NCI-H446 (cell line): ENCODE measurements at places on chromosomes 12 and 14.

DNA sequence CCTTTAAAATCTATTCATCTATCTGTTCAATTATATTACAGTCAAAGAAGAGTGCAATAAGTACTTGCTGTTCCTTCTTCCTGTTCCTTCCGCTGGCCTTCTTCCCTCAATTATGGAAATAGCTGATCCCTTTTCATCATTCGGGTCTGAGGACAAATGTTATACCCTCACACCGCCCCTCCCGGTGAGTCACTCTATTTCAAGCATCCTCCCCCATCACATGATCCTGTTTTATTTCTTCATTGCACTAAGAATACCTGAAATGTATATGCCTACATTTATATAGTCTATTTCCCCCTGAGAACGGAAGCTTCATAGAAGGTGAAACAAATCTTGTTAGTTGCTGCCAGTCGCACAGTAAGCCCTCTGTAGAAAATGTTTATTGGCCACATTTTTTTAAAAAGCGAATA lies 2.5 kb downstream of the SLC38A1 start:
- DNase-seq: peak; percentile 14

DNA sequence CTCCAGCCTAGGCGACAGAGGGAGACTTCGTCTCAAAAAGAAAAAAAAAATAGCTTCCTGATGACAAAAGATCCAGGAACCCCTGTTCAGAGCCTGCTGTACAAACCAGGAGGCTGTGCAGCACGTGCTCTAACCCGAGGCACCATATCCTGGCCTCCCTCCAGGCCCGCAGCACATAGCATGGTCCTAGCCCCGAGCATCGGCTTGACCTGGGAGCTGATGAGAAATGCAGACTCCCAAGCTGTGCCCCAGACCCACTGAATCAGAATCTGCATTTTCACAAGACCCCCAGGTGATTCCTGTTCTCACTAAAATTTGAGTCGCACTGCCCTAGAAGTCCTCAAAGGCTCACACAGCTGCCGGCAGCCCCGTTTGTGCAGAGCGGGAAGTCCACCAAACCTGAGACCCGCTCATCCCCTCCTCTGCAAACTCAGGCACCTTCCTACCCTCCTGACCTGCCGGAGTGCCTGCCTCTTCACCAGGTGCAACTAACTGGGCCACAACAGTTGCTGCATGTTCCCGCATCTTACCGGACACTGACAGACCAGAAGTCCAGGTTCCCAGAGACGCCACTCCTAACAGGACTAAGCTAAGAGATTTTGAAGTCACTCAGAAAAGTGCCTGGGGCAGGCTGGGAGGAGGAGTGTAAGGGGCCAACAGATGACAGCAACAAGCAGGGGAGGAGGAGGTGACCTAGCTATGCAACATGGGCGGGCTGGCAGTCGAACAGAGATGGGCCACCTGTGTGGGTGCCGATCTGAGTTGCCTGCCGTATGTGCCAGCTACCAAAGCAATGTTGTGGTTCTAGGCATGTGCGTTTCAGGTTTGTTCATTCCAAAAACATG lies 24.0 kb upstream of the RIN3 start:
- DNase-seq: no peak

GRCh38 chr12:103586791-103587370 lies at the start of gene STAB2:
Gene STAB2, plus strand, starts transcription at chr12:103587273. Its CDS starts 204 bp downstream, at chr12:103587477.
- DNase-seq: no peak

DNA sequence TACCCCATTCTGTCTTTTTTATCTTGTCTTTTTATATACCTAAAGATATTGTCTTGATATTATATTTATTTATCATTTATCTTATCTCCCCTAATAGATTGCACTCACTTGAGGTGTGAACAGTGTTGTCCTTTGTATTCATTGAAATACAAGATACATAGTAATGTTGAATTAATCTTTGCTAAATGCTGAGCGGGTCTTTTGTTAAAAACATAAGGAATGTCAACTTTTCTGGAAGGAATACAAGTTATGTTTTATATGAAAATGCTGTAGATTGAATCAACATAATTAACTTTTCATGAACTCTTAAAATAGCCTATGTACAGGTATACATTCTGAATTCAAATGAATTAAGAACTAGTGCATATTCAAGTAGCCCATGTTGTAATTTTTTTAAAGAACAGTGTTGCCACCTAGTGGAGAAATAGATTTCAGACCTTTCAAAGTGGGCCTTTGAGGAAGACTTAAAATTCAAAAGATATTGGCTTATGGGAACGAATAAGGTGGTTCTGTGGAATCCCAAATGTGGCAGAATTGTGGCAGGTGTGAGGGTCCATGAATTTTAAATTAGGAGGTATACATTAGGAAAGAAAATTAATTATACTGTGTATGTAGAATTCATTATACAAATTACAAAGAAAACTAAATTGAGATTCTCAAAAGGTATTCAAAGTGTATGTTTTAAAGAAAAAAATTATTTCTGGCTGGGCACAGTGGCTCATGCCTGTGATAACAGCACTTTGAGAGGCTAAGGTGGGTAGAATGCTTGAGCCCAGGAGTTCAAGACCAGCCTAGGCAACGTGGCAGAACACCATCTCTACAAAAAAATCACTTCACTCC lies 19.1 kb downstream of the BBOF1 start:
- peak; percentile 66 for DNase-seq

GRCh38 chr14:90981636-90982035 lies 78.8 kb downstream of the RPS6KA5 start:
- no peak for DNase-seq

DNA sequence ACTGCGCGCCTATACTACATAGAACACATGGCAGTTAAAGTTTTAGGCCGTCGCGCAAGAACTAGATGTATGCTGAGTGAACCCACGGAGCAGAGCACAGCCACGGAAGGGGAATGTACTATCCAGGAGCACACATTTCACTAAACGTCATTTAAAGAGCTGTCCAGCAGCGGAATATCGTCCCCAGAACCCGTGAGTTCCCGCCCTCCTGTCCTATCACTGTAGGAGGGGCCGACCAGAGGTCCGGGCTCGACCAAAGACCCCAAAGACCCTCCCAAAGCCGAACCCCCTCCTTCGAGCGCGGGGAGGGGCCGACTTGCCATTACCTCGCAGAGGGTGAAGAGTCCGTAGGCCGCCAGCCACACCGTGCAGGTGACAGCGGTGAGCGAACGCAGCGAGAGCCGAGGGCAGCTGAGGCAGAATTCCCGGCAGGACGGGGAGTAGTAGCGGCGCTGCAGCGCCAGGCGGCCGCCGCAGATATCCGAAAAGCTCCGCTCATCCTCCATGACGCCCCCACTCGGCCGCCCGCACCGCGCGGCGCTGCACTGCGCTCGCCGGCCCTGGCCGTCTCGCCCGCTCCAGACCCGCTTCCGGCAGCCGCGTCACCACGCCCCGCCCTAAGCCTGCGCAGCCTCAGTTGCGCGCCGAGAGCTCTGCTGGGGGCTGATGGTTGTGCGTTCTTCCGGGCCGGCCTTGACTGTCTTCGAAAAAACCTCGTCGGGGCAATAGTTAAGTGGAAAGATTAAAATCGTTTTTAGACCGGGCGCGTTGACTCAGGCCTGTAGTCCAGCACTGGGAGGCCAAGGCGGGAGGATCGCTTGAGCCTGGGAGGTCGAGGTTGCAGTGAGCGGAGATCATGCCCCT lies at the start of gene PIGH:
Gene PIGH, minus strand, starts transcription at position 571 of the 864 bp plus-strand sequence. Its CDS starts 65 bp downstream, at position 506.
- DNase-seq: peak; percentile 81

GRCh38 chr12:25236190-25236589 lies 14.5 kb downstream of the KRAS start:
- no peak for DNase-seq

DNA sequence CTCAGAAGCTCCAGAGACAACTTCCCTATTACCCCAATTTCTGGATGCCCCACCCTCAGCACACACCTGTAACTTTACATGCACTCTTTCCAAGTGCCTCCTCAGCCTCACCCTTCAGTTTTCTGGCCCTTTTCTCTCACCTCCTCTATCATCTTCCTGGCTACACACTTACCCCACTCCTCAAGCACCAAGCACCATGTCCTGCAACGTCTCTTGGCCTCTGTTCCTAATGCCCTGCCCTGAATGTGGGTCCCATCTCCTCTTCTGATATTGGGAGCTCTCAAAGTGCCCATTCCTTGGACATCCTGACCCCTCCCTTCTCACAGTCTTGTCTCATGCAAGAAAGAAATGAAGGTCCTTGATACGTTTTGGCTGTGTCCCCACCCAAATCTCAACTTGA lies 1.2 kb downstream of the KRT72 start:
- no peak for DNase-seq

DNA sequence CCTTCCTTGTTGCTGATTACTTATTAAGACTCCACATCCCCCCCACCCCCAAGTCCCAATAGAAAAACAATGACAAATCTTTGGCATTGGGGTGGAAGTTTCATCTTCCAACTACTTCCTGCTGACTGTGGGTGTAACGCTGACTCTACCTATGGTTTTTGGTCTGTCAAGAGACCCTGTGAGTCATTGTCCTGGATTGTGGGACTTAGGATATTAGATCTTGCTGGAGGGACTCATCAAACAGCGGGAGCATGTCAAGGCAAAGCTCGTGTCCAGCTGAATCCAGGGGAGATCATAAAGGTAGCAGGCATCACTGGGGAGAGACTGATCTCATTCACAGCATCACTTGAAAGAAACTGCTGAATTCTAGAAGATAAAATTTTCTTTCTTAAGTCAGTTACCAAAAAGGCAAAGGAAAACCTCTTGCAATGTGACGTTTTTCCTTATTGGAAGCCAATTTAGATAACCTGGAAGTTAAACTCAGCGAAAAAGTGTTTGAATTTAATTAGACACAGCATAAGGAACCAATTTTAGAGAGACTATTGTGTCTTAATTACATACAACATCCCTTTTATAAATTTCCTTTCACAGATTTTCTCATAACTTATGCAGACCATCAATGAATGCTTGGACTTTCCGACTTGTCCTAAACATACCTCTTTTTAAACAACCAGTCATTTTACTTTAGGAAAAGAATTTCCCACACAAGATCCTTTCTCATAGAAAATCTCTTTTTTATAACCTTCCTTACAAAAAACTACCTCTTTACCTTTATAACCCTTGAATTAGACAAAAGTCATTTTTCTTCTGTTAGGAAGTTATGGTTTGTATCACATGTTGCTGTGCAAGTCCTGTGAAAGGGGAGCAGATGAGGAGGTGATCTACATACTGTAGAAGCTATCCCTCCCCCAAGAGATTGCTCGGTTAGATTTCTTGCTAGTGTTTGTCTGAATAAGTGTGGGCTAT lies 94.6 kb upstream of the SCAF11 start:
- DNase-seq: no peak

DNA sequence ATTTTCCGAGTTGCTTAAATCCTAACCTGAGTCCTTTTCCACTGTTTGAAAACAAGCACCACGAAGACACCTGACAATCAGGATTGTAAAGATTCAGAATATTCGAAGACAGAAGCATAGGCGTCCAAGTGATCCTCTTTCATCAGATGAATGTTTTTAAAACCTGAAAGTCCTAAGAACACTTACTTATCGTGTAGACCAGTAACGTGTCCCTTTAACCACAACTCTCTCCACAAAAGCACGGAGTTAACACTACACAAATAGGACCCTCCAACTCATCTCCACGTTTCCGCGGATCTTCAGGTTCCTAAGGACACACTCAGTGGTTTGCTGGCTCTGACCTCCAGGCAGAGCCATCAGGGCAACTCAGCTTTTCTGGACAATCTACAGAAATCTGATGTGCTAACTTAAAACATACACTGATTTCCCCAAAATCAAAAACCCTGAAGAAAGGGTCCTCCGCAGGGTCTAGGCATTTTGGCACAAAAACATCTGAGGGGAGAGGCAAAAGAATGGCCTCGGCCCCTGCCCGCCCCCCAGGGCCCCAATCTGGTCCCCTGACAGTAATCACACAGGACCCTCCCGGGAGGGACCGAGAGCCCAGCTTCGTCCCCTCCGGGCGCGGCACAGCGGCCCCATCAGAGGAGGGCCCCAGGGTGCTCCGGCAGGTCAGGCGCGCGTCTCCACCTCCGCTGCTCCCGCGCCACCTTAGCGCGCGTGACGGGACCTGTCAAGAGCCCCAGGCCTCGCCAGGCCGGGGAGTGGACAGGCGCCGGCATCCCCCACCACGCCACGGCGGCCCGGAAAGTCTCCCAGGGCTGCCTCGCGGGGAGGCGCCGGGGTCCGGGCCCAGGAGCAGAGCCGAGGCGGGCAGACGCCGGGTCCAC lies 925 bp downstream of the DICER1 start:
- no peak for DNase-seq

DNA sequence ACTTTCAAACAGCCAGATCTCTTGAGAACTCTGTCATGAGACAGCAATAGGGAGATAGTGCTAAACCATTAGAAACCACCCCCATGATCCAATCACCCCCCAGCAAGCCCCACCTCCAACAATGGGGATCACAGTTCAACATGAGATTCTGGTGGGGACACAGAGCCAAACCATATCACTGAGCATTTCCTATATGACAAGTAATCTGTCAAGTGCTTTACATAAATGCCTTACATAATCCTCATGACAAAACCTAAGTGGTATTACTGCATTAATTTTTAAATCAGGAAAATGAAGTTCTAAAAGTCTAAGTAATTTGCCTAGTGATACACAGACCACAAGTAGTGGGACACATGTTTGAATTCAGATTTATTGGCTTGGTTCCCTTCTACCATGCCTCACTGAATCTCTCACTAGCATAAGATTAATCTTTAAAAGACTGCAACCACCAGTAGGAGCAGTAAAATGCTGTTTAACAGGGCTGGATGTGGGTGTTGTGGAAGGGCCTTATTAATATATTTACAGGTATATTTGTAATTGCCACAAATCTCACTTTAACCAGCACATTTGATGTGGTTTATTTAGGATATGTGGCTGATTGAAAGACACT lies 323.1 kb upstream of the FBXO33 start:
- DNase-seq: no peak

- peak; percentile 38 for DNase-seq
Measured at GRCh38 chr12:40058721-40059190, 47.1 kb downstream of the SLC2A13 start.

- DNase-seq: peak; percentile 87
Measured at GRCh38 chr14:96614481-96614881, 112.3 kb downstream of the PAPOLA start.

- no peak for DNase-seq
Measured at GRCh38 chr14:100666851-100667250, 59.8 kb upstream of the DLK1 start.

DNA sequence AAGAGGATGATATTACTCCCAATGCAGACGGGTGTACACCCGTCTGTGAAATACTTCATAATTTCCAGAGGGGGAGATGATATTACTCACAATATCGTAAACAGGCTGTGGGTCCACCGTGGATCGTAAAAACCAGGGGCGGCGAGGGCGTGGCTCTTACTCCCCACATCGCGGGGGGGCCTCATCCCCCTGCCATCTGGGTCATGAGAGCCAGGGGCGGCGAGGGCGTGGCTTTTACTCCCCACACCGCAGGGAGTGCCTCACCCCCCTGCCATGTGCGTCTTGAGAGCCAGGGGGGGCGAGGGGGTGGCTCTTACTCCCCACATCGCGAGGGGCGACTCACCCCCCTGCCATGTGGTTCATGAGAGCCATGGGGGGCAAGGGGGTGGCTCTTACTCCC lies 86.2 kb upstream of the GNG2 start:
- no peak for DNase-seq
